ENCODE measurements at places on chromosomes 11 and 22. TPM values are rescaled to one million over a fixed set of nuclear protein-coding genes. Genes with fewer than 3 reads are reported as not detected.

DNA sequence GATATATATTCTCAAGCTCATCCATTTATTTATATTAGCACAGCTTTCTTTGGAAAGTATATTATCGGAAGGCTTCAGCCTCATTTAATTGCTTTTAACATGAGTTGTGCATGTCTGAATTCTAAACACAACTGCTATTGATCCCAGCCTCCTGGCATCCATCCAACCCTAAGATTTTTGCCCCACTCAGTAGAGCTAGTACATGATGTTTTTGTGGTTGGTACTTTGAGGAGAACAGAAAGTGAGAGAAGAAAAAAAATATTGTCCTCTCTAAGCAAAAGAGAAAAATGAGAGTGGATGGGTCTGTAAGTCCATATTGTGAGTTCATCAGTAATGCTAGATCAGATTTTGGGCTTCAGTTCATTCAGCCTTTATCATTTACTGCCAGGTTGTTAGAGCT is 198.7 kb downstream of the DDX10 start:
- no peaks in the 10 kb centered on the region for H3K27me3 ChIP-seq
- no peak overlapping the region for H3K27ac ChIP-seq
- no peaks in the 10 kb centered on the region for H3K36me3 ChIP-seq
- DNase-seq: no peak
- H3K4me3 ChIP-seq: no peak overlapping the region

GRCh38 chr11:61021661-61022212 is 50.3 kb downstream of the CD6 start:
- no peak overlapping the region for H3K4me3 ChIP-seq
- H3K27me3 ChIP-seq: peaks cover 17% of the 10 kb centered on the region
- H3K36me3 ChIP-seq: no peaks in the 10 kb centered on the region
- DNase-seq: no peak

DNA sequence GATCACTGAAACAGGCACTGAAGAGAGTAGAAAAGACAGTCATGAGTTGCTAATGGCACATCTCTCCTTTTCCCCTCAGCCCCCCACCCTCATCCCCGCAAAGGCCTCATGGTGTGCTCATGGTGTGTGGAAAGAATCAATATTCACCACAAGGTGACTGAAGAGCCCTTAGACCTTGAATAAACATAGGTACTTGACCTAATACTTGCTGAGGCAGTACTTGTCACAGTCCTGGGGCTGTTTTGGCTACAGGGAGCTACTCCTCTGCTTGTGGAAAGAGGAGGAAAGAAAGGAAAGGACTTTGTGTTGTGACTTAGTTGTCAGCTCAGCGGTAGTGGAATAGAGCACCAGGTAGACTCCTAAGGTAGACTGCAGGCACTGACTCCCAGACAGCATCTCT is 537.8 kb upstream of the CCDC179 start:
- H3K4me1 ChIP-seq: no peaks in the 10 kb centered on the region
- no peak overlapping the region for H3K27ac ChIP-seq
- no peak for DNase-seq
- no peak overlapping the region for H3K4me3 ChIP-seq
- no peaks in the 10 kb centered on the region for H3K27me3 ChIP-seq

- no peaks in the 10 kb centered on the region for H3K36me3 ChIP-seq
- H3K4me3 ChIP-seq: no peak overlapping the region
- no peaks in the 10 kb centered on the region for H3K4me1 ChIP-seq
- no peaks in the 10 kb centered on the region for H3K27me3 ChIP-seq
- H3K27ac ChIP-seq: no peak overlapping the region
These were observed 37.8 kb downstream of the PPFIBP2 start for GRCh38 chr11:7551571-7551970.

GRCh38 chr22:29142116-29142515 is 63.6 kb upstream of the EMID1 start:
- DNase-seq: no peak
- no peak overlapping the region for H3K27ac ChIP-seq
- H3K4me1 ChIP-seq: no peaks in the 10 kb centered on the region
- H3K4me3 ChIP-seq: no peak overlapping the region
- H3K27me3 ChIP-seq: no peaks in the 10 kb centered on the region

GRCh38 chr11:9264316-9265210 is 587 bp downstream of the DENND5A start:
- peak overlapping the region; percentile 86 for H3K27ac ChIP-seq
- no peaks in the 10 kb centered on the region for H3K36me3 ChIP-seq
- no peaks in the 10 kb centered on the region for H3K27me3 ChIP-seq
- DNase-seq: peak; percentile 67
- H3K4me1 ChIP-seq: peaks cover 6% of the 10 kb centered on the region
- H3K4me3 ChIP-seq: peak overlapping the region; percentile 86

DNA sequence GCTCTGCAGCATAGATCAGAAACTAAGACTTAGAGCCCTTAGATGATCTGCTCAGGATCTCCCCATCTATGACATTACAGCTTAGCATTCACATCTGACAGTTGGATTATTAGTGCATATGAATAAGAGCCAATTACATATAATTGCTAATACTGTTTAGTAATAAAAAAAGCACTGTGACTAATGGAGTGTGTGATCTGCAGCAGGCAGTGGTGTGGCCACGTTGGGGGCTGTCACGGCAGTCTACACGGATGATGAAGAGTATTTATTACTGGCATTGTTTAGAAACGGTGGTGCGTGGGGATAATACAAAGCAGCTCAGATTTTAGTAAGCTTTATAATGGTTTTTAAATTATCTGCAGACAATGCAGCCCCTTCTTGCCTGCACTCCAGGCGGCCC is 93.5 kb upstream of the TIMP3 start:
- no peak overlapping the region for H3K27ac ChIP-seq
- H3K36me3 ChIP-seq: no peaks in the 10 kb centered on the region
- H3K27me3 ChIP-seq: no peaks in the 10 kb centered on the region
- H3K4me1 ChIP-seq: no peaks in the 10 kb centered on the region
- H3K4me3 ChIP-seq: no peak overlapping the region

DNA sequence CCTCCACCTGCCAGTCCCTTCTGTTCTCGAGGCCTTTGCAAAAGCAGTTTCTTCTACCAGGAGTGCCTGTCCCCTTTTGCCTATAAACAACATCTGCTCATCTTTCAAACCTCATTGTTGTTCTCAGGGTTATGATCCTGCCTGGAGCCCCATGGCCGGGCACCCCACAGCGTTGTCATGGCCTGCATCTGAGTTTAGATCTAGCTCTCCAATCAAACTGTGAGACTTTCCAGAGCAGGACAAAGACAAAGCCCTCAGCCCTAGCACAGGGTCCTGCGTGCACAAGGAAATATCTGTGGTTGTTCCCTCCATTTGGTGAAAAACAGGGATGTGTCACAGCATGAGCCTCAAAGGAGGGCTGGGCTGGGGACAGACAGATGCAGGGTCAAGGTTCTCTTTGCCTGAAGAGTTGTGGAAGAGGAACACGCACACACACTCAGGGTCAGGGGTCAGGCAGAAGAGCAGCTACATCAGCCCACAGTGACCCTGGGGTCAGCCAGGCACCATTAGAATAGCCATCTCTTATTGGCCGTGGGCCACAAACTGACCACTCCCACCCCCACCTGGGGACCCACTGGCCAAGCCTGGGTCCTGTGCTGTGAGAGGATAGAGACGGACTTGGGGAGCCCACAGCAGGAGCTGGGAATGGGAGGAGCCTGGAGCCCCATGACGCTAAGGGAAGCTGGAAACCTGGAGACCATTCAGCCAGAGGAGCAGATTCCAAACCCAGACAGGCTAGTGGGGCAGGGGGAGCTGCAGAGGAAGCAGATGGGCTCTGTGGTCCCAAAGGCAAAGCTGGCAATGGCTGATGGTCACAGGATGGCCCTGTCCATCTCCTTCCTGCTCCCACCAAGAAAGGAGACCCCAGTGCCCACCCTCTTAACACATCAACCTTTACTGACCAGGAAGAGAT is 99.4 kb downstream of the PDE2A start:
- peaks cover 10% of the 10 kb centered on the region for H3K4me1 ChIP-seq
- DNase-seq: no peak
- H3K27me3 ChIP-seq: no peaks in the 10 kb centered on the region
- no peak overlapping the region for H3K27ac ChIP-seq
- H3K4me3 ChIP-seq: no peak overlapping the region

DNA sequence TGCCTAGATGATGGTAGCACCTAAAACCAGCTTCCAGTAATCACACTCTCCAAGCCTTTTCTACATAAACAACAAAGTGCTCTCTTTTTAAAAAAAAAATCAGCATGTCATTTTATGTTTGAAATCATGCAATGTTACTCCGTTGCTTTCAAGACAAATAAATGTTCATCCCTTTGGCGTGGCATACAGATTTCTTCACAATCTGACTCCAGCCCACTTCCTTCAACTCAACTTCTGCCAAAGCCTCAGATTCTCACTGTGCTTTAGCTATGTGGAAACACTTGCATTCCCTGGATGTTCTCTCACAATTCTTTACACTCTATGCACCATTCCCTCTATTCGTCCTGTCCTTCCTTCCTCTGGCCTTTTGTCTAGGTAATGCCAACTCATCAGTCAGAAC is 206.3 kb upstream of the BLID start:
- no peaks in the 10 kb centered on the region for H3K4me1 ChIP-seq
- H3K4me3 ChIP-seq: no peak overlapping the region
- peak; percentile 59 for DNase-seq
- H3K27me3 ChIP-seq: peaks cover 8% of the 10 kb centered on the region
- H3K36me3 ChIP-seq: no peaks in the 10 kb centered on the region

DNA sequence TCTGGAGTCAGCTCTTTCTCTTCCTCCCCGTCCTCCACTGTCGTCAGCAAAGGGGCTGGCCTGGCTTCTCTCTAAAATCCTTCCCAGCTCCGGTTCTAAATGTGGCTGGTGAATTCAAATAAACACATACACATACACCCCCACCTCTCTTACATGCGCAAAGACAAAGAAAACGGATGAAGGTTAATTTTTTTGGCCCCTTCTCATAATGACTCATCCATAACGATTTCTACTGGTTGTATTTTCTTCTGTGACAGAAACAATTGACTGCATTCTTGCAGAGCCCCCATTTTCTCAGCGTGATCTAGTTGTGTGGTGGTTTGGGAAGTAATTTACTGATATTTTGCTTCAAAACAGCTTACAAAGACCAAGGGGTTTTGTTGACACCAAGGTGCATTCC is 130.0 kb upstream of the NTM start:
- no peak overlapping the region for H3K27ac ChIP-seq
- no peaks in the 10 kb centered on the region for H3K4me1 ChIP-seq
- no peaks in the 10 kb centered on the region for H3K36me3 ChIP-seq
- DNase-seq: peak; percentile 12
- H3K27me3 ChIP-seq: no peaks in the 10 kb centered on the region
- H3K4me3 ChIP-seq: no peak overlapping the region

DNA sequence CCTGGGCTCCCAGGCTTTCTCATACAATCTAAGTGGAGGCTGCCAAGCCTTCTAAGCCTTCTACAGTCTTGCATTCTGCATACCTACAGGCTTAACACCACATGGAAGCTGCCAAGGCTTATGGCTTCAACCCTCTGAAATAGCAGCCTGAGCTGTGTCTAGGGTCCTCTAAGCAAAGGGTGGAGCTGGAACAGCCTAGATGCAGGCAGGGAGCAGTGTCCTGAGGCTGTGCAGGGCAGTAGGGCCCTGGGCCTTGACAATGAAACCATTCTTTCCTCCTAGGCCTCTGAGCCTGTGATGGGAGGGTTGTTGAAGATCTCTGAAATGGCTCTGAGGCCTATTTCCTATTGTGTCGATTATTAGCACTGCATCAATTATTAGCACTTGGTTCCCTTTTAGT is 150.9 kb upstream of the GRK3 start:
- no peak overlapping the region for H3K27ac ChIP-seq
- no peaks in the 10 kb centered on the region for H3K36me3 ChIP-seq
- DNase-seq: no peak
- no peaks in the 10 kb centered on the region for H3K4me1 ChIP-seq
- H3K27me3 ChIP-seq: peaks cover 16% of the 10 kb centered on the region
- no peak overlapping the region for H3K4me3 ChIP-seq

- H3K27ac ChIP-seq: peak overlapping the region; percentile 8
- no peaks in the 10 kb centered on the region for H3K27me3 ChIP-seq
- H3K4me3 ChIP-seq: no peak overlapping the region
- DNase-seq: no peak
These were observed 89.7 kb upstream of the MTMR2 start for GRCh38 chr11:96013461-96014213.

- H3K4me1 ChIP-seq: no peaks in the 10 kb centered on the region
- H3K27ac ChIP-seq: no peak overlapping the region
These were observed 157.1 kb downstream of the BLID start for GRCh38 chr11:121958971-121959325.

DNA sequence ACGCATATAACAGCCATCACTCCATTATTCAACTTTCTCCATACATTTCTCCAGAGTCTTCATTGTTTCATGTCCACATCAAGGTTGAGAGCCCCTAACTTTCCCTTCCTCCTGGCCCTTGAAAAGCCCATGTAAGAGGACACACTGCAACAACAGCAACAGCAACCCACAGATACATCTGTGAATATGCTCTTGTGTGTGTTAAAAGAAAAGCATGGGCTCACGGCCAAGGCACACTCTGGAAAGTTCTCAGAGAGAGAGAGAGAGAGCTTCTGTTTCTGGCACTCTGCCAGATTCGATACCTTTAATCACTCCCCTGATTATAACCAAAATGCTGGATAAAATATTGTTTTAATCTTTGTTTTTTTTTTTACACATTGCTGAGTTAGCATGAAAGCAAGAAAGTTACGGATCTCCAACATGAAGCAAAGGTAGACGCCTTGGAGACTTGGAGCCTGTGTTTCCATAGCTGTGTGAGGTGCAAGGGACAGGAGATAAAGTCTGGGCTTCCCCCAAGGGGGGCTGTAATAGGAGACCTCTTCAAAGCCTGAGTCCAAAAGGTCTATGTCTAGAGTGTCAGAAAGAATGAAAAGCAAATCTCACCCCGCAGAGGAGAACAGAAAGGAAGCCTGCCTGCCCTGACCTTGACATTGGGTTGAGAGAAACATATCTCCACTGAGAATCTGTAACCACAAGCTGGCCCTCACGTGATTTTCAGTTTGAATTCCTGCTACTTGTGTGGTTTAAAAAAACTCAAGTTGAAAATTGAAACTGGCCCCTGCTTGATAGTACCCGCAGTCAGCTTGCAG is 33.7 kb upstream of the MPPED1 start:
- peak; percentile 53 for DNase-seq
- no peak overlapping the region for H3K27ac ChIP-seq
- H3K4me3 ChIP-seq: no peak overlapping the region
- H3K36me3 ChIP-seq: no peaks in the 10 kb centered on the region
- H3K27me3 ChIP-seq: peaks cover 14% of the 10 kb centered on the region

Gene TMEM191B
- 3.1 TPM for total RNA-seq

Gene RTN4RL2
- total RNA-seq: 0.50 TPM

Gene ARHGAP32
- total RNA-seq: 20.6 TPM

Gene GVQW3
- 2.0 TPM for total RNA-seq

Gene SYT9
- total RNA-seq: 0.14 TPM

Gene TMPRSS4
- total RNA-seq: not detected

Gene C11orf86
- total RNA-seq: not detected

Gene STK33
- 8.1 TPM for total RNA-seq

Gene RIMBP3B
- total RNA-seq: 0.16 TPM

Gene BCO2
- total RNA-seq: 0.62 TPM

Gene MAPK8IP2
- 4.7 TPM for total RNA-seq

Gene C11orf42
- total RNA-seq: not detected

Gene VSTM5
- 0.45 TPM for total RNA-seq

Gene UCP3
- total RNA-seq: 2.0 TPM

Gene PVALB
- total RNA-seq: not detected

Gene CHRM1
- not detected for total RNA-seq

Gene SEPTIN3
- total RNA-seq: 0.52 TPM
